ENCODE measurements at places on chromosomes 1 and 21. TPM values are rescaled to one million over a fixed set of nuclear protein-coding genes. Genes with fewer than 3 reads are reported as not detected.

The GNAT2 gene
- polyA plus RNA-seq: 0.07 TPM

The JUN gene
- polyA plus RNA-seq: 16.4 TPM

GRCh38 chr1:115337276-115337632 is 795 bp downstream of the NGF start:
- no peak for DNase-seq
- H3K36me3 ChIP-seq: no peaks in the 10 kb centered on the region
- no peak overlapping the region for H3K27ac ChIP-seq
- H3K27me3 ChIP-seq: peaks cover 18% of the 10 kb centered on the region

- no peaks in the 10 kb centered on the region for H3K4me1 ChIP-seq
- no peaks in the 10 kb centered on the region for H3K36me3 ChIP-seq
- H3K4me3 ChIP-seq: no peak overlapping the region
- no peaks in the 10 kb centered on the region for H3K27me3 ChIP-seq
- DNase-seq: no peak
These were observed 221.8 kb downstream of the NTNG1 start for GRCh38 chr1:107362468-107363140.

DNA sequence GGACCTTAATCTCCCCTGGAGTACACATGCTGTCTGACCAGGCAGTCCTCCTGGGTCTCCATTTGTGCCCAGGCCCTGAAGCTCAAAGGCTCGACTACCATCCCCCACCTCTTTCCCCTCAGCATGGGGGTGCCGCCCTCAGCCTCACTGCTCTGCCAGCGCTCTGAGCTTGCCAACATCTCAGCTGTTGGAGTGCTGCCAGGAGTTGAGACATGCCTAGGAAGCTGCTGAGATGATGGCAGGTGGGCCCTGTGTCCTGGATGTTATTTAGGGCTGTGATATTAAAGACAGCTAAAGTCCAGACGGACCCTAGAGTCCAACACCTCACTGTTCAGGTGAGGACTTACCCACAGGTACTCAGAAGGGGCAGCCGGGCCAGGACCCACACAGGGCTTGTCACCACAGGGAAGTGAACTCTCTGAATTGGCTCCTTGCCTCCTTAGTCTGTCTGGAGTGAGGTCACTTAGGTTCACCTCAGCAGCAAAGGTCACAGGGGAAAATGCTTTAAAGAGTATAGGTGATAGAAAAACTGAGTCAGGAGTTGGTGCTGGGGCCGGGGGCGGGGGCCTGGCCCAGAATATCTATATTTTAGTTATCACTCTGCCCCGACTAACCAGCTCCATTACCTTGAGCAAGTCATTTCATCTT is 19.7 kb upstream of the KCNC4 start:
- no peak overlapping the region for H3K27ac ChIP-seq
- H3K27me3 ChIP-seq: peaks cover 39% of the 10 kb centered on the region
- DNase-seq: no peak
- no peak overlapping the region for H3K4me3 ChIP-seq

GRCh38 chr21:31460980-31461379 is 116.9 kb upstream of the TIAM1 start:
- H3K27ac ChIP-seq: no peak overlapping the region
- H3K4me3 ChIP-seq: no peak overlapping the region
- H3K36me3 ChIP-seq: no peaks in the 10 kb centered on the region
- H3K4me1 ChIP-seq: no peaks in the 10 kb centered on the region

DNA sequence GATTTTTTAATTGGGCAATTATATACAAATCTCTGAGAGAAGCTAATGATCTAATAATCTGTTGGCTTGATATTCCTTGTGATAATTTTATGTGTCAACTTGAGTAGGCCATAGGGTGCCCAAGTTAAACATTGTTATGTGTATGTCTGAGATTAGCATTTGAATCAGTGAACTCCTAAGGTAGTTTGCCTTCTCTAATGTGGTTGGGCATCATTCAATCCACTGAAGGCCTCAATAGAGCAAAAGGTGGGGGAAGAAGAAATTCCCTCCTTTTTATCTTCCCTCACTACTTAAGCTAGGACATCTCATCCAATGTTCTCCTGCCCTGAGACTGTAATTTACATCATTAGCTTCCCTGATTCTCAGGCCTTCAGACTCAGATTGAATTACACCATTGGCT is 394.5 kb downstream of the LMO4 start:
- no peak overlapping the region for H3K27ac ChIP-seq
- H3K4me1 ChIP-seq: no peaks in the 10 kb centered on the region
- no peak for DNase-seq
